Kidney glomerular epithelial cell (primary cell): ENCODE measurements at places on chromosomes 5 and 9.

DNA sequence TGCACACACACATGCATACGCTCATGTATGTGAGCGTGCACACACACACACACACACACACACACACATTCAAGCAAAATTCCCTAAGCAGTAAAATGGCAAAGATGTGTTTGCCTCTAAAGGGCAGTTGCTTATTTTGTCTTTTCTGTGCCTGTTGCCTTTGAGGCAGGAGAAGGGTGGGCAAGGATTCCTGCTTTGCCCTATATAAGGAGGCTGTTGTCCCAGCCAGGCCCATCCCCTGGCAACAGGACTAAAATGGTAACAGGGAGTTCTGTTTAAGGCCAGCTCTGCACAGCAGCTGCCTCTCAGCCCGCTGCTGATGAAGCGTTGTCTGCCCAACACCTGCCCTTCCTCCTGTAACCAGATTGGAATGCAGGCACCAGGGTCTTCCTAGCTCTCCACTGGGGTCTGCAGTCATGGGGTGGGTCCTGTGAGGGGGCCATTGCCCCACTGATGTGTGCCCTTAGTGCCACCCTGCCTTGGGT, 64.4 kb downstream of the PPARGC1B start:
- DNase-seq, result no peak

DNA sequence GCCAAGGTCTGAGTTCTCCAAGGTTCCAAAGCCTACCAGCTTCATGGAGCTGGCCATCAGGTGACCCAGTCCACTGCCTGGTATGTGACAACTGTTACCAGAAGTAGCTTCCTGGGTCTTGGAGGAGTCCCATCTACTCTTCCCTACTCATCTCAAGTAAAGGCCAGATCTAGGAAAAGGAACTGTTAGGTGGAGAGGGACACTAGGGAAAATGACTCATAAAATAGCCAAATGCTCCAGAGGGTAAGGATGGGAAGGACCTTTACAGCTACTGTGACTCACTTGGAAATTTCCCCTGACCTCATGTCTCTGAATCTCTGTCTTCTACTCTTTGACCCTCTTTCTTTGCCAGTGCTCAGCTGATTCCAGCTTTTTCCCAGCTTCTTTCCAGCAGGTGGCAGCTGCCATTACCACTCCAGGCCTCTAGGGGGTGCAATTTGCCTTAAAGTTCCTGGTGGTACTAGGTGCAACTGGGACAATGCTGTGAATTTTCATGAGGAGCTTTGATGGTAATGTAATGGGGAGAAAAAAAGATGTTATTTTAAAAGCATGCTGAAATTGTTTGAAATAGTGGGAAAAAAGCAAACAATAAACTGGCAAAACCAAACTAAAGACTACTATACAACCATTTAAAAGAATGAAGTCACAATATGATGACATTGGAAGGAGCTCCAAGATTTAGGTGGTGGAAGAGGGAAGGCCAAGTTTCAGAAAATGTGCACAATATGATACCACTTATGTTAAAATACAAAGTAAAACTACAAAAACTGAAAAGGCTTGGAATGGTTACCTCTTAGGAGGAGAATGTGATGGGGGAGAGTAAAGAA, 27.1 kb upstream of the MYORG start:
- DNase-seq, result peak; percentile 53

DNA sequence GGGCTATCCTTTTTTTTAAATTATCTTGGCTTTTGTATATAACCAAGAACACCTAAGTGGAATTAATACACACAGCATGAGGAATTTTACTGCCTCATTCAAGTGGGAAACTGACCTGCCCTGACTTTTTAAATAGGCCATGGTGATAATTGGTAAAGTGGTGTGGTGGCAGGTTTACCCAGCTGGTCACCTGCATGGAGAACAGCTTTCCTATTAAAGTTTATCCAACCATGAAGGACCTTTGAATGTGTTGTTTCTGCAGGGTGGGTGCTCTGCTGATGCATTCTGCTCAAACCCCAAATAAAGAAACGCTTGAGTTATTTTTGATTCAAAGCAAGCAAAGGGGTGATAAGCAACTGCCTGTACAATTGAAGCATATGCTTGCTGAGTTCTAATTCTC, 261.0 kb upstream of the GRIN3A start:
- no peak for DNase-seq

- DNase-seq, result no peak
These were observed 68.5 kb downstream of the PTCD2 start for GRCh38 chr5:72388646-72389045.

DNA sequence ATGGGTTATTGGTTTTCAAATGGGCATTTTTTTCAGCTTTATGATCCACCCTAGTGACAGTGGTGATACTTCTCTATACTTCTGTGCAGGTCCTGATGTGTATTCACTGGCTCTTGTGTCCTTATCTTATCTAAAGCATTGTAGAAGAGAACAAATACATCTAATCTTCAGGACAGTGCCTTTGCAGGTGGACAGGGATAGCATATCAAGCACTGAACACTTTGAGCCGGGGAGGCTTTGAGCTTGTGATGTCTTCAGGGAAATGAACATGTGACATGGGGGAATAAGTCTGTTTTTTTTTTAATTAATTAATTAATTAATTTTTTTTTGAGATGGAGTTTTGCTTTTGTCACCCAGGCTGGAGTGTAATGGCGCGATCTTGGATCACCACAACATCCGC, 115.5 kb upstream of the KLF4 start:
- no peak for DNase-seq

DNA sequence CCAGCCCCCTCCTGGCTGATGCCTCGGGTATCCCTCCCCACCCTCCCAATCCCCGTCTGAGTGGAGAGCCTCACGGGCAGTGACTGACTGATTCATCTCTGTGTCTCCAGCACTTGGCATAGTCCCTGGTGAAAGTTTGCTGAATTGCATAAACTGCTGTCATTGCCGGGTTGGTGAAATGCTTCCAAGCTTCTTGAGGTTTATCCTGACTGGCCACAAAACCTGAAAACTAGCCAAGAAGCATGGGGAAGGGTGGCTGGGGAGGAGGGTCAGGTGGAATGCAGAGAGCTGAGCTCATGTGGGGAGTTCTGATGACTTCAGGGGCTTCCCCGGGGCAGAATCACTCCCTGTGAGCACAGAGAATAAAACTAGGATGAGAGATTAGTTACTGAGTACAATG, 56.9 kb upstream of the GGTA1 start:
- DNase-seq, result peak; percentile 98

DNA sequence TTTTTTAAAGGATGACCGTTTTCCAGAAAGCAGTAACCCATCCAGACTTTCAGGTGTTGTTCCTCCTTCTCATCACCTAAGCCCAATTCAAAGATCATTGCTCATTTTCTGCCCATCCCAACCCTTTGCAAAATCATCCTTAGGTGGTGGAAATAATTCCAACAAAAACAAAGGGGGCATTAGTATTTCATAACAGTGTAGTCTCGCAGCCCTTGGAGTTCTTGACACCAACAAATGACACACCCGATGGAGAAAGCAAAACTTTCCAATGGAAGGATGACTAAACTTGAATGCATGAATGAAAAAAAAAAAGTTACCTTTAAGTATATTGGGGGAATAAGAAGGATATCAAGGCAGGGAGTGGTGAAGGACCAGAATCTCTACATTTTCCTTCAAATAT, 117.0 kb downstream of the PAPPA start:
- no peak for DNase-seq

DNA sequence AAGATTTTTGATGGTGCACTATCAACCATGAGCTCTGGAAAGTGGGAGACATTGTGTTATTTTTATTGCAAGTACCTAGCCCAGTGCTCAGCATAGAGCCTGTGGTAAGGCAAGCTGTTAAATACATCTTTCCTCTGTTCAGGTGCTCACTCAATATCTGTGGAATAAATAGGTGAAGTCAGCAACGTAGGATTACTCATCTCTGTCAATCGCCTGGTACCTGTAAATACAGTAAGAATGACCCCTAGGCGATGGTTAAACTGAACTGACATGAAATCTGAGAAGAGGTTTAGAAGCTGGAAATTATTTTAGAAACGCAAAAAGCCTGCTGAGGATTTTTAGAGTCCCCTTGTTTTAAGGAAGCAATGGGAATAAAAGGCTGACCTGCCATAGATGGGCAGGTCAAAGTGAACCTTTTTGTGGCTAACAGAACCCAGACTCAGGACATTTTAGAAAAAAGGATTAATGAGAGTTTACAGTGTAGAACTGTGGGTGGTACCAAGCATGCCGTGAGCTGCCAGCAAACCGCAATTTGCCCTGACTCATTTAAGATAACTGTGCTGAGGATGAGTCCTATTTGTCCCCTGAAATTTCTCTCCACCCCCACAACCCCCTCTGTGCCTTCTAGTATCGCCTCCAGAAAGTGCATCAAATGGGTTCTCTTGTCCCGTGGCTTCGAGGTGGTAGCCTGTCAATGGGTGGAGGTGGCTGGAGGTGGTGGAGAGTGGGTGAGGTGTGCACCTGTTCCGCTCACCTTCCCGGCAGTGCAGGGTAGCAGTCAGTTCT, 375.1 kb downstream of the MED10 start:
- no peak for DNase-seq

DNA sequence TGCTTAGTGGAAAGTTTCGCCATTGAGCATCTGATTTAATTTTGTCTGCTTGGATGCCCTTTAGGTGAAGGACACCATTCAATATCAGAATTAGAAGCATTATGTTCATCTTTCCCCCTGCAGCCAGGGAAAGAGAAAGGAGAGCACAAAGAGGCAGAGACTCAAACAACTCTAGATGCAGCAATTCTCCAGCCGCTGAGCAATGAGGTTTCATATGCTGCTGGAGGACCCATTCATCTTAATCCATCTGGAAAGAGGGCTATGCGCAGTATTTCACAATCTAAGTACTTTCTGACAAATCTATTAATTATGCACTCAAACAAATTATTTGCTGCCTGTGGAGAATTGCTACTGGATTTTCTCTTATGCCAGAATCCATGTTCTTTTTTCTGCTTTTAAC, 527.0 kb upstream of the TUSC1 start:
- no peak for DNase-seq
